ENCODE measurements at places on chromosomes 1 and 21. TPM values are rescaled to one million over a fixed set of nuclear protein-coding genes. Genes with fewer than 3 reads are reported as not detected.

- no peak overlapping the region for H3K4me3 ChIP-seq
- H3K27ac ChIP-seq, result peak overlapping the region; percentile 83
- no peaks in the 10 kb centered on the region for H3K27me3 ChIP-seq
- H3K4me1 ChIP-seq, result peaks cover 37% of the 10 kb centered on the region
- DNase-seq, result peak; percentile 73
Measured at GRCh38 chr1:111733183-111733991, 5.8 kb downstream of the INKA2 start.

DNA sequence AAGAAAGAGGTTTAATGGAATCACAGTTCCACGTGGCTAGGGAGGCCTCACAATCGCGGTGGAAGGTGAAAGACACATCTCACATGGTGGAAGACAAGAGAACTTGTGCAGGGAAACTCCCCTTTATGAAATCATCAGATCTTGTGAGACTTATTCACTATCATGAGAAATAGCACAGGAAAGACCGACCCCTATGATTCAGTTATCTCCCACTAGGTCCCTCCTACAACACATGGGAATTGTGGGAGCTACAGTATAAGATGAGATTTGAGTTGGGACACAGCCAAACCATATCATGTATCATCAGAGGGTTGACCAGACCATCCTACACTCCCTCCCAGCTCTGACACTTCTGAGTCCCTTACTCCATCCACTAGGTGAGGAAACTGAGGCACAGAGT lies 143.9 kb upstream of the KLHDC7A start:
- no peak overlapping the region for H3K4me3 ChIP-seq
- no peak for DNase-seq
- no peak overlapping the region for H3K27ac ChIP-seq
- no peaks in the 10 kb centered on the region for H3K4me1 ChIP-seq

GRCh38 chr1:79325705-79326104 lies 319.2 kb upstream of the ADGRL4 start:
- no peak overlapping the region for H3K27ac ChIP-seq
- H3K27me3 ChIP-seq, result no peaks in the 10 kb centered on the region
- peak; percentile 27 for DNase-seq

- H3K27ac ChIP-seq, result no peak overlapping the region
- DNase-seq, result no peak
- H3K4me3 ChIP-seq, result no peak overlapping the region
- H3K27me3 ChIP-seq, result no peaks in the 10 kb centered on the region
- no peaks in the 10 kb centered on the region for H3K36me3 ChIP-seq
Measured at GRCh38 chr1:184113251-184113650, 61.7 kb downstream of the TSEN15 start.

- H3K27me3 ChIP-seq, result no peaks in the 10 kb centered on the region
- H3K27ac ChIP-seq, result no peak overlapping the region
- H3K4me1 ChIP-seq, result no peaks in the 10 kb centered on the region
- no peak for DNase-seq
Measured at GRCh38 chr1:225155555-225155954, 226.1 kb downstream of the DNAH14 start.

- H3K36me3 ChIP-seq, result no peaks in the 10 kb centered on the region
- no peak overlapping the region for H3K4me3 ChIP-seq
- no peaks in the 10 kb centered on the region for H3K4me1 ChIP-seq
Measured at GRCh38 chr1:17149771-17150170, 30.5 kb upstream of the PADI2 start.

DNA sequence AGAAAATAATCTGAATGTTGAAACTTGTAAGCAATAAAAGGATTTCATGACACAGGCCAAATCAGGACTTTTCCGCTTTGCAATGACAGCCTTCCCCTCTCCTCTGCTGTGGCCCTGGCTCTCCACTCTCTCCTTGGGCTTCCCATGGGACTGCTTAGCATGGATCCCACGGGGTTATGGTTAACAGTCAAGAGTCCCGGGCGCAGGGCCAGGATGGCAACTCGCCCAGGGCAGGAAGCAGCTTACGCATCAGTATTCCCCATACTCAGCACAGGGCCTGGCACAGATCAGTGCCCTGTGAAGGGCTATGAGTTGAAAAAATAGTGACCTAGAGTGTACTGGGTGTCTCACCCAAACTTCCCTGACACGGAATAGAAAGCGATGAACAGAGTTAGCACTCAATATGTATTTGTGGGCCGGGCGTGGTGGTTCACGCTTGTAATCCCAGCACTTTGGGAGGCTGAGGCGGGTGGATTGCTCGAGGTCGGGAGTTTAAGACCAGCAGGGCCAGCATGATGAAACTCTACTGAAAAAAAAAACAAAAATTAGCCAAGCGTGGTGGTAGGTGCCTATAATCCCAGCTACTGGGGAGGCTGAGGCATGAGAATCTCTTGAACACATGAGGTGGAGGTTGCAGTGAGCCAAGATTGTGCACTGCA lies 29.1 kb upstream of the GRHL3 start:
- H3K27me3 ChIP-seq, result peaks cover 6% of the 10 kb centered on the region
- H3K27ac ChIP-seq, result no peak overlapping the region
- peak; percentile 93 for DNase-seq
- no peak overlapping the region for H3K4me3 ChIP-seq

- no peak overlapping the region for H3K4me3 ChIP-seq
- H3K27ac ChIP-seq, result no peak overlapping the region
- peak; percentile 31 for DNase-seq
- no peaks in the 10 kb centered on the region for H3K27me3 ChIP-seq
Measured at GRCh38 chr1:200640963-200641401, 20.4 kb upstream of the KIF14 start.

DNA sequence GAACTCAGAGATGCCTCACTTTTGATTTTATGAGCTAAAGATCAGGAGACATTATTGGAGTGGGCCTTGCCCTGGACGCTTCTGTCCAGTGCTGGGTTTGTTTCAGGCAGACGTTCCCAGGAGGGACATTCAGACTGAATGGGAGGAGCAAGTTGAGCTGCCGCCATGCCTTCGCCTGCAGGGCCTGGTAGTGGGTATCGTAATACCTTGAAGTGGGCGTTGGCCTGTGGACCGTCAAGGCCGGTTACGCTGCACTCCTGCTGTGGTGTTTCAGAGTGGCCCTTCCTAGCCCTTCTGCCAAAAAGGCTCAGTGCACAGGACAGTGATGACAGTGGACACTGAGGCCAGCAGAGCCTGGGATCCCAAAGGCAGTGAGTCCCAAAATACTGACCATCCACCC lies 1.6 kb downstream of the FAM3B start:
- H3K36me3 ChIP-seq, result no peaks in the 10 kb centered on the region
- H3K4me1 ChIP-seq, result no peaks in the 10 kb centered on the region
- H3K27ac ChIP-seq, result no peak overlapping the region

GRCh38 chr1:207744000-207744534 lies 7.8 kb upstream of the CD46 start:
- no peak overlapping the region for H3K27ac ChIP-seq
- no peaks in the 10 kb centered on the region for H3K36me3 ChIP-seq
- no peak overlapping the region for H3K4me3 ChIP-seq
- H3K27me3 ChIP-seq, result no peaks in the 10 kb centered on the region

GRCh38 chr1:19411612-19412011 lies 73.7 kb downstream of the CAPZB start:
- no peak overlapping the region for H3K4me3 ChIP-seq
- no peak for DNase-seq
- no peaks in the 10 kb centered on the region for H3K4me1 ChIP-seq
- no peaks in the 10 kb centered on the region for H3K27me3 ChIP-seq

DNA sequence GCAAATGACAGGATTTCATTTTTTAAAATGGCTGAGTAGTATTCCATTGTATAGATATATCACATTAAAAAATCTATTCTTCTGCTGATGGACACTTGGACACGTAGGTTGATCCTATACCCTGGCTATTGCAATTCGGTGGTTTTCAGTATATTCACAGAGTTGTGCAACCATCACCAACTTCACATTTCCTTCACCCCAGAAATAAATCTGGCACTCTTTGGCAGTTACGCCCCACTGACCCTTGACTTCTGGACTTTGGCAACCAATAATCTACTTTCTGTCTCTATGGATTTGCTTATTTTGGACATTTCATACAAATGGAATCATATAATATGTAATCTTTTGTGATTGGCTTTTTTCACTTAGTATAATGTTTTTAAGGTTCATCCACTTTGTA lies 35.9 kb downstream of the MAP3K7CL start:
- no peak for DNase-seq
- H3K4me3 ChIP-seq, result no peak overlapping the region
- no peaks in the 10 kb centered on the region for H3K36me3 ChIP-seq
- no peaks in the 10 kb centered on the region for H3K27me3 ChIP-seq
- peaks cover 9% of the 10 kb centered on the region for H3K4me1 ChIP-seq

GRCh38 chr1:44685881-44686280 lies 11.4 kb downstream of the ARMH1 start:
- H3K36me3 ChIP-seq, result no peaks in the 10 kb centered on the region
- H3K27ac ChIP-seq, result no peak overlapping the region
- no peaks in the 10 kb centered on the region for H3K27me3 ChIP-seq
- H3K4me3 ChIP-seq, result no peak overlapping the region

DNA sequence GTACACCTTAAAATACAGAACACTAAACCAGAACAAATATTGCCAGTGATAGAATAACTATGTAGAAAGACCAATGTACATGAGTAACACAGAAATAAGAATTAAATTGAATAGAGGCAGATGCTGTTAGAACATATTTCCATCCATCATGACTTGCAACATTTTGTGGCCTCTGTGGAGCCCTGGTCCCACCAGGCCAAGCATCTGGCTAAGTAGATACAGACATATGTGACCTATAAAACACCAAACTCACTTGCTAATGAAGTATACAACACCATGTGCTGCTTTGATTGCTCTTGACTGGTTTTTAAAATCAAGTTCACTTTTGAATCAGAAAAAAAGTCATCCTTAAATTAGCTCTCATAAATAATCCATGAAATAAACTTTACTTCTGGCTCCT lies 20.5 kb downstream of the SLC19A2 start:
- H3K27ac ChIP-seq, result no peak overlapping the region
- H3K27me3 ChIP-seq, result no peaks in the 10 kb centered on the region
- H3K4me1 ChIP-seq, result peaks cover 3% of the 10 kb centered on the region

DNA sequence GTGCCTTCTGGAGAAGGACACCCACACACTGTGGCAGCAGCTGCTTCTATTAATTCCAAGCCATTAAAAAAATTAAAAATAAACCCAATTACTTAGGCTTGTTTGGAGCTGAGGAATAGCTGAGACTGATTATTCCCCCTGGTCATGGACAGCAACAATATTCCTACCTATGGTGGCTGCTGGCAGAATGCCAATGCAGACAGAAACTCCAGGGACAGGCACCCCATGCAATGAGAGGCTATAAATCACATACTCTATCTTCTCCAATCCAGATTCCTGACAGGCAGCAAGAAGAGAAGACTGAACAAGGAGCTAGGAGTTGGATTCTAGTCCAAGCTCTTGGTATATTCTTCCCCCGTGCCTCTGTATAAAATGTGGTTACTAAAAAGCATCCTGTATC lies 275.4 kb upstream of the BEND5 start:
- H3K27me3 ChIP-seq, result no peaks in the 10 kb centered on the region
- no peaks in the 10 kb centered on the region for H3K36me3 ChIP-seq
- DNase-seq, result no peak
- H3K4me3 ChIP-seq, result no peak overlapping the region
- no peak overlapping the region for H3K27ac ChIP-seq

DNA sequence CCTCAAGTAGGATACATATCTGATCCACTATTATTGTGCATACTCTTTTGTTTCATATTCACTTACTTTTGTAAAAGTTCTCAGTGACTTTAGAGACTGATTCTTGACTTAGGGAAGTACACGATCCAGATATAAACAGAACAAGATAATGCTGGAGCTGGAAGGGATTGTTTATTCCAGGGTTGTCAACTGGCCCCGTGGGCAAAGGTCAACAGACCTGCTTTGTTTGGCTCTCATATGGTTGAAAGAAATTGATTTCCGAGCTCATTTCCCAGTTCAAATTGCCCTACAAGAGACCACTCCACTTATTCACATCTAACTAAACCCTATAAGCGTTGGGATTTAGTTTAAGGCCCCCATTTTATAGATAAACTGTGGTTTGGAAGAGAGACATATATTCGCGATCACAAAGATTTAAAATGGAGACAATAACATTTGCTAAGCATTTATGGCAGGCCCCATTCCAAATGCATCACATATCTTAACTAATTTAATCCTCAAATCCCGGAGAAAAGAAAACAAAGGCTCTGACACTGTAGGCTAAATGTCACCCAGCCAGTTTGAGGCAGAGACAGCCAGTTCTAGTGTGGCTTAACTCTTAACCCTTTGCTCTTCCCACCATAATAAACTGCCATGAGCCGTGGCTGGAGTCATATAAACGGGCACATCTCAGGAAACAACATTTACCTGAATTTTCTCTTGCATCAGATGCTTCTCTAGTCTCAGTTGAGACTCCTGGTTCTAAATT lies 20.6 kb downstream of the REG4 start:
- H3K27me3 ChIP-seq, result peaks cover 10% of the 10 kb centered on the region
- no peak overlapping the region for H3K27ac ChIP-seq
- H3K4me3 ChIP-seq, result no peak overlapping the region
- no peak for DNase-seq

DNA sequence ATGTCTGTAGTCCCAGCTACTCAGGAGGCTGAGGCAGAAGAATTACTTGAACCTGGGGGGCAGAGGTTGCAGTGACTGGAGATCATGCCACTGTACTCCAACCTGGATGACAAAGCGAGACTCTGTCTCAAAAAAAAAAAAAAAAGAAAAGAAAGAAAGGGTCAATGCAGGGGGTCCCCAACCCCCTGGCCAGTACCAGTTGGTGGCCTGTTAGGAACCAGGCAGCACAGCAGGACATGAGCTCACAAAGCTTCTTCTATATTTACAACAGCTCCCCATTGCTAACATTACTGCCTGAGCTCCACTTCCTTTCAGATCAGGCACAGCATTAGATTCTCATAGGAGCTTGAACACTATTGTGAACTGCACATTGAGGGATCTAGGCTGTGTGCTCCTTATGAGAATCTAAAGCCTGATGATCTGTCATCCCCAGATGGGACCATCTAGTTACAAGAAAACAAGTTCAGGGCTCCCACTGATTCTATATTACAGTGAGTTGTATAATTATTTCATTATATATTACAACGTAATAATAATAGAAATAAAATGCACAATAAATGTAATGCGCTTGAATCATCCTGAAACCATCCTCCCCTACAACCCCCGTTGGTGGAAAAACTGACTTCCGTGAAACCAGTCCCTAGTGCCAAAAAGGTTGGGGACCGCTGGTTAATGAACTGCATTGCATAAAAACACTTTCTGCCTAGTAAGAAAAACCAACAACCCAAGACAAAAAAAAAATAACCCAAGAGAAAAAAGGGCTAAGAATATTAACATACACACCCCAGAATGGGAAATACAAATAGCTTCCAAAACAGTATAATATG lies 2.8 kb downstream of the ZBTB8OS start:
- DNase-seq, result no peak
- peaks cover 2% of the 10 kb centered on the region for H3K36me3 ChIP-seq
- H3K27me3 ChIP-seq, result no peaks in the 10 kb centered on the region
- H3K4me3 ChIP-seq, result no peak overlapping the region

Gene RAP1GAP
- total RNA-seq, result 0.26 TPM

Gene ANXA9
- 0.33 TPM for total RNA-seq

Gene ATP6V1G3
- not detected for total RNA-seq

Gene IFNLR1
- total RNA-seq, result under 0.01 TPM

Gene CCDC24
- total RNA-seq, result 3.5 TPM

Gene NCF2
- total RNA-seq, result 2.6 TPM

Gene OR2W3
- total RNA-seq, result not detected
